ENCODE measurements at places on chromosomes 11 and 22. TPM values are rescaled to one million over a fixed set of nuclear protein-coding genes. Genes with fewer than 3 reads are reported as not detected.

The MMP27 gene
- not detected for total RNA-seq

The WT1 gene
- total RNA-seq, result 0.99 TPM

The PTPRCAP gene
- total RNA-seq, result 6.9 TPM

The PRG3 gene
- total RNA-seq, result not detected

The FDXACB1 gene
- not detected for total RNA-seq

The SCO2 gene
- total RNA-seq, result 1.6 TPM

The KCNJ11 gene
- 7.6 TPM for total RNA-seq

The C11orf16 gene
- total RNA-seq, result not detected

The SCGB1D2 gene
- total RNA-seq, result not detected

The KCNJ1 gene
- not detected for total RNA-seq

The MRGPRX4 gene
- total RNA-seq, result not detected

The HTR3A gene
- 0.33 TPM for total RNA-seq

The MPPED1 gene
- total RNA-seq, result not detected

The OR4X2 gene
- total RNA-seq, result not detected

The DEUP1 gene
- total RNA-seq, result 0.99 TPM

The HEPHL1 gene
- total RNA-seq, result not detected

The CARD18 gene
- total RNA-seq, result not detected

The C11orf21 gene
- 0.33 TPM for total RNA-seq

The FIBIN gene
- total RNA-seq, result 9.6 TPM

The ANKRD42 gene
- 9.6 TPM for total RNA-seq

The APOL1 gene
- total RNA-seq, result 5.2 TPM

The C11orf65 gene
- 1.6 TPM for total RNA-seq

The OR5A1 gene
- not detected for total RNA-seq

The ARHGAP8 gene
- total RNA-seq, result 15.2 TPM

The MS4A2 gene
- total RNA-seq, result 0.26 TPM

The RAPSN gene
- not detected for total RNA-seq

The SEC14L6 gene
- total RNA-seq, result 2.1 TPM

The POLD3 gene
- total RNA-seq, result 9.3 TPM

The MUC15 gene
- total RNA-seq, result 9.2 TPM

The ISX gene
- 4.0 TPM for total RNA-seq

The APOA1 gene
- total RNA-seq, result 16.8 TPM

The PNPLA3 gene
- 0.78 TPM for total RNA-seq

The NRIP3 gene
- total RNA-seq, result not detected

The TBX10 gene
- not detected for total RNA-seq

The BAIAP2L2 gene
- total RNA-seq, result 0.66 TPM

The LRRC10B gene
- 2.9 TPM for total RNA-seq

The TXN2 gene
- 44.5 TPM for total RNA-seq

The FOLR2 gene
- 11.4 TPM for total RNA-seq

The OR52H1 gene
- total RNA-seq, result 5.9 TPM

The PHOX2A gene
- not detected for total RNA-seq

The OR51I1 gene
- not detected for total RNA-seq

The NAV2 gene
- total RNA-seq, result 26.4 TPM

Measured in body of pancreas (tissue), 4 donors.